ENCODE measurements at places on chromosomes 5 and 9. TPM values are rescaled to one million over a fixed set of nuclear protein-coding genes. Genes with fewer than 3 reads are reported as not detected.

Gene SPTLC1
- total RNA-seq = 62.0 TPM

Gene CORO2A
- 2.6 TPM for total RNA-seq

Gene C9orf153
- total RNA-seq = not detected

Gene PCDHGA11
- total RNA-seq = 14.5 TPM

Gene PRRC1
- total RNA-seq = 82.9 TPM

Gene ZNF879
- total RNA-seq = 5.2 TPM

Gene SGCD
- total RNA-seq = 0.38 TPM

Gene STKLD1
- total RNA-seq = 0.49 TPM

Gene ABHD17B
- total RNA-seq = 21.9 TPM

Gene ZNF462
- 6.8 TPM for total RNA-seq

Gene PCDHGA9
- total RNA-seq = 0.97 TPM

Gene SOHLH1
- total RNA-seq = not detected
